ENCODE measurements at places on chromosomes 5 and 9.
A peak's percentile ranks its signal among the peaks of the same experiment; 100 is the strongest.

- peak; percentile 43 for DNase-seq
Measured at GRCh38 chr9:2621722-2622460, at the start of gene VLDLR. TSS of gene VLDLR (plus strand) at chr9:2621787. CDS start at chr9:2622190, 403 bp downstream.

DNA sequence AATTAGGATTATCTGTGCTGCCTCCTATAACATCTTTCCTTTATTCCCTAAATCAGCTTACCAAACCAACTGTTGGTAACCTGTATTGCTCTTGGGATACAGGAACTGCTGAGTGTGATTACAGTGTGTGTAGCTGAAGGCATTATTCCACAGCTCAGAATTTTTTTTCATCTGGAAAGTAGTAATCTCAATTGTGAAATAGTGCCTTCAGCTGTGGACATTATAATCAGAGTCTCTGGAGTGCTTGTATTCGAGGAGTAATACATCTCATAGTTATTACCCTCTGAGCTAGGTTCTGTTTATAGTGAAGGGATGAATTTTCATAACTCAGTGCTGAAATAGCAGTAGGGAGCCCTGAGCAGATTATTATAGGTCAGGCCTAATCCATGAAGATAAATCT is 199.5 kb downstream of the MAST4 start:
- DNase-seq, result no peak

- no peak for DNase-seq
Measured at GRCh38 chr9:99269416-99269815, 47.3 kb downstream of the SEC61B start.

DNA sequence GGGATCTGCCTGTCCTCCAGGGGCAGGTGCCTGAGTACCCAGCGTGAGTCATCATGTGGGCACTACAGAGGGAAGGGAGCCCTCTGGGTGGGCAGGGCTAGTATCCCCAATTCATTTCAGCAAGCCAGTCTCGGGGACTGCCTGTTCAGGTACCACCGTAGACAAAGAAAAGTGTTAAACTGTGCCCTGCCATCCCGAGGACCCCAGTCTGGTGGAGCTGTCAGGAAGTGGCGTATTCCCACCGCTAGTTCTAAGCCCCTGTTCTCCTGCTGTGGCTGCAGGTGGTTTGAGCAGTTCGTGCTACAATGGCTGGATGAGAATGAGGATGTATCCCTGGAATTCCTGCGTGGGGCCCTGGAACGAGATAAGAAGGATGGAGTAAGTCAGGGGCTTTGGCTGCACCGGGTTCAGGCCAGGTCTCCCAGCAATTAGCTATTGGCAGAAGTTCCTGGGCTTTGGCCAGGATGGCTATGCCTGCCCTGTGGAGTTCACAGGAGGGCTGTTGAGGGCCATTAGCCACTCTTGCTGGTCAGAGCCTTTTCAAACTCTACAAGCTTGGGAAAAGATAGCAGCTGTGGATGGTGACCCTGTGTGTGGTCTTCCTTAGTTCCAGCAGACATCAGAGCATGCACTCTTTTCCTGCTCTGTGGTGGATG is 93.2 kb upstream of the RUSC2 start:
- DNase-seq, result no peak

DNA sequence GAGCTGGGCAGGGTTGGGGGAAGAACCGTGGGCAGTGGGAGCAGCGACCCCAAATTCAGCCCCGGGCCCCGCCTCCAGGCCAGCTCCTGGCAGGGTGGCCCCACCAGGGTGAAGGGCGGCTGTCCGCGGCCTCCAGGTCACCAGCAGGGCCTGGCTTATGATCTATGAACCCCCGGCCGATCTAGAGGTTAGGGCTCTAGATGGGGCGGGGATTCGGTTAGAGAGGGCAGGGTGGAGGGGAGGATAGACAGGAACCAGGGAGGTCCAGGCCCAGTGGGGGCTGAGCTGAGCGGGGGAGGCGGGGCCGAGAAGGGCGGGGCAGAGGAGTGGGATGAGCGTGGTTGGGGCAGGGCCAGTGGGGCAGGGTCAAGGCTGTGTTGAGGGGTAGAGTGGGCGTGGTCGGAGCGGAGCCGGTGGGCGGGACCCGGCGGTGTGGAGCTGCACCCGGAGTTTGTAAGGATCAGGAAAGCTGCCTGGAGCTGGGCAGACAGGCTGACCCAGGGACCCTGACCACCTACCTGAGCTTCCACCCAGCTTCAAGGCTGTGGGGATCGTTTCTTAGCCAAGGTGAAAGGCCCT is 29.3 kb upstream of the OBP2B start:
- DNase-seq, result no peak

- no peak for DNase-seq
Measured at GRCh38 chr5:56479126-56479525, 246.0 kb upstream of the ANKRD55 start.

GRCh38 chr5:1540166-1540565 is 16.4 kb upstream of the LPCAT1 start:
- DNase-seq, result no peak

GRCh38 chr5:141172381-141173204 is at the start of gene PCDHB7:
TSS of gene PCDHB7 (plus strand) at chr5:141172644. CDS start at chr5:141172836, 192 bp downstream.
- DNase-seq, result no peak

Measured in NCI-H1694 treated with DMSO at 0.1 percent for 48 hours (cell line).